Peyer's patch (tissue), 4 donors: ENCODE measurements at places on chromosomes 4 and X.
A peak's percentile ranks its signal among the peaks of the same experiment; 100 is the strongest.

GRCh38 chr4:138919094-138919936 lies 96.3 kb upstream of the NOCT start:
- H3K36me3 ChIP-seq, result no peaks in the 10 kb centered on the region
- H3K27me3 ChIP-seq, result no peaks in the 10 kb centered on the region
- no peak overlapping the region for H3K4me3 ChIP-seq
- H3K4me1 ChIP-seq, result no peaks in the 10 kb centered on the region
- no peak for DNase-seq
- no peak overlapping the region for H3K27ac ChIP-seq

DNA sequence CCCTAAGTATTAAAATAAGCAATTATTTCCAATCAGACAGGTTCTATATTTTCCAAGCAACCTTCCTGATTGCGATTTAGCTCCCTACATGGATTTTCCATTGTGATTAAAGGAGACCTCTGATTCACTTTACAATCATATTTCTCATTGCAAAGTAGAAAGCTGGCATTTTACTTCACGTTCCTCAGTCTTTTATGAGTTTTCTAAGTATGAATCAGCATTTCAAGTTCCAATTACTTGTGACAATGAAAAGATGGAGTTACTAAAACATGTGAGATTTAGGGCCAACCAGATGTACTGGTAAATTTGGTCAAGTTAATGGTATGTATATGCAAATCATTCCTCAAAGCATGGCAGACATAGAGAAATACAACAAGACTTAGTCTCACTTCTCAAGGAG lies 206.2 kb downstream of the KCNIP4 start:
- no peaks in the 10 kb centered on the region for H3K27me3 ChIP-seq
- H3K27ac ChIP-seq, result no peak overlapping the region
- no peaks in the 10 kb centered on the region for H3K36me3 ChIP-seq
- no peak for DNase-seq
- no peaks in the 10 kb centered on the region for H3K4me1 ChIP-seq

DNA sequence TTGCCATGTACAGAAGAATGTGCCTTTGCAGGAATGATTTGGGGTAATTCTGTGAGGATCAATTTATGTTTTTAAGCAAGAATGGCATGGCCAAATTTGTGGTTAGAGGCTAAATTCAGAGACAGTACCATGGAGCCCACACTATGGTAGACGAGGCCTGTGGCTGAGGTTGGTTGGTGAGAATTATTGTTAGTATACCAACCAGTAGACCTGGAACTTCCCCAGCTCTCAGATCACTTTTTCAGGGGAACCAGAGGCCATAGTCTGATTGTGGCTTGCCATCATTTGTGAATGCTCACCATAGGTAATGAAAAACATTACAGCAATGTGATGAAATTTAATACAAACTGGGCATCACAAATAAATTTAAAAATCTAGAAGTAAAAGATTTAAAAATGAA lies 56.3 kb downstream of the SHISA3 start:
- no peaks in the 10 kb centered on the region for H3K27me3 ChIP-seq
- H3K4me3 ChIP-seq, result no peak overlapping the region
- no peak overlapping the region for H3K27ac ChIP-seq
- H3K36me3 ChIP-seq, result peaks cover 10% of the 10 kb centered on the region

DNA sequence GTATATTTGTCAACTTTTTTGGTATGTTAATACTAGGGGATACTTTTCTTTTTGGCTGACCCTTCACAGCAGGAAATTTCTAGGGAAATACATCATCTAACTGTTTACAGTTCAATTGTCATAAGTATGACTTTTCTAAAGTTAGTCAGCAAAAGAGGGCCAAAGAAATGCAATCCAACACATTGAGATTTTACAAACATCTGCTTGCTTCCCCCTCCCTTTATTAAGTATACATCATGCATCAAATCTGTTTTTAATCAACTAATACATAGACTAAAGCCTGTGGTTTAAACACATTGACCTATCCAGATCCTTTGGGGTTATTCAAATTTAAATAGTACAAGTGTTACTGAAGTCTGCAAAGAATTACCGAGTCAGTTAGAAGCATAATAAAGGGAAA lies 93.9 kb downstream of the MID1 start:
- no peak overlapping the region for H3K4me3 ChIP-seq
- no peaks in the 10 kb centered on the region for H3K36me3 ChIP-seq
- H3K4me1 ChIP-seq, result no peaks in the 10 kb centered on the region
- DNase-seq, result no peak
- no peaks in the 10 kb centered on the region for H3K27me3 ChIP-seq

DNA sequence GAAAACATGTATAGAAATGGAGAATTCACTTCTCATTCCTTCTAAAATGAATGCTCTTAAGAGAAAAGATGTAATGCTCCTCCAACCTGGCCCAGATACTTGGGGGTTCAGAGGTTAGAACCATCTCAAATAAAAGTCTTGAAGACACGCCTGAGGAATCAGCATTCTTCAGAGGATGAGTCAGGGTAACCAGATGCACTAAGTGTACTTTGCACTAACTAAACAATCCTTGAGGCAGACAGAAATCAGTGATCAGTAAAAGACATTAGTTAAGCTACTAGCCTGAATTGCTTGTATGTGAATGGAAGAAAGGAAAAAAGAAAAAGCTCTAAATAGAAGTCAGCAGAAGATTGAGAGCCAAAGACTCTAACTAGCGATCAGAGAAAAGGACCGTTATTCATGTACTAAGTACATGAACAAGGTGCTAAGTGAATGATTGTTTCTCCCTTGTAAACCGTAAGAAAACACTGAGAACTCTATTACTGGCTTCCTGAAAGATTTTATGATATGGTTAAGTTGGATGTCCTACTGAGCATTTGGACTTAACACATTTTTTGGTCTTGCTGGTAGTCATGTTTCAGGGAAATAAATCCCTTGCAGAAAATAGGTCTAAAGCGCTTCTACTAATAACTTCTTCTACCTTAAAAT lies 738.3 kb downstream of the STPG2 start:
- no peak for DNase-seq
- no peak overlapping the region for H3K27ac ChIP-seq
- H3K36me3 ChIP-seq, result no peaks in the 10 kb centered on the region
- no peaks in the 10 kb centered on the region for H3K27me3 ChIP-seq
- H3K4me1 ChIP-seq, result no peaks in the 10 kb centered on the region
- H3K4me3 ChIP-seq, result no peak overlapping the region

DNA sequence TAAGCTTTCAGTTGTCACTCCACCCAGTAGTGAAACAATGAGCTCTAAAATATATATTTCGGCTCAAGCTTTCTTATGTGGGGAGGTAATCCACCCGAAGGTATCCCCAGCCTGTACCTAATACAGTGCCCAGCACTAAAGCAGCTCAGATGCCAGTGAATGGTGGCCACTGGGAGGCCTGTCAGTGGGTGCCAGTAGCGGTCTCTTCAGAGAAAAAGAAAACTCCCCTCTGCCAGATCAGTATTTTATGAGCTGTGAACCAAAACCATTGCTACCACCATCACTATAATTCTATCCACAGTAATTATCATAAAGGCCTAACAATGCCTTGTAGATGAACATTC lies 835 bp upstream of the NFKB1 start:
- H3K27me3 ChIP-seq, result no peaks in the 10 kb centered on the region
- no peaks in the 10 kb centered on the region for H3K36me3 ChIP-seq
- peak overlapping the region; percentile 83 for H3K4me3 ChIP-seq
- peaks cover 3% of the 10 kb centered on the region for H3K4me1 ChIP-seq
- H3K27ac ChIP-seq, result peak overlapping the region; percentile 99

GRCh38 chrX:37470711-37471110 lies 100.8 kb upstream of the LANCL3 start:
- H3K27me3 ChIP-seq, result no peaks in the 10 kb centered on the region
- H3K27ac ChIP-seq, result no peak overlapping the region
- no peaks in the 10 kb centered on the region for H3K36me3 ChIP-seq
- no peaks in the 10 kb centered on the region for H3K4me1 ChIP-seq
- DNase-seq, result no peak

- no peaks in the 10 kb centered on the region for H3K4me1 ChIP-seq
- no peaks in the 10 kb centered on the region for H3K36me3 ChIP-seq
- no peaks in the 10 kb centered on the region for H3K27me3 ChIP-seq
- no peak overlapping the region for H3K4me3 ChIP-seq
Observed at GRCh38 chr4:137608085-137608484, 75.8 kb upstream of the PCDH18 start.

GRCh38 chrX:31258166-31258565 lies 186.3 kb upstream of the FTHL17 start:
- no peak overlapping the region for H3K4me3 ChIP-seq
- no peak for DNase-seq
- H3K27ac ChIP-seq, result no peak overlapping the region
- H3K27me3 ChIP-seq, result no peaks in the 10 kb centered on the region
- H3K36me3 ChIP-seq, result no peaks in the 10 kb centered on the region

GRCh38 chrX:142251202-142251601 lies 46.1 kb upstream of the MAGEC2 start:
- no peaks in the 10 kb centered on the region for H3K36me3 ChIP-seq
- DNase-seq, result no peak
- H3K4me3 ChIP-seq, result no peak overlapping the region
- H3K27me3 ChIP-seq, result no peaks in the 10 kb centered on the region
- no peak overlapping the region for H3K27ac ChIP-seq

DNA sequence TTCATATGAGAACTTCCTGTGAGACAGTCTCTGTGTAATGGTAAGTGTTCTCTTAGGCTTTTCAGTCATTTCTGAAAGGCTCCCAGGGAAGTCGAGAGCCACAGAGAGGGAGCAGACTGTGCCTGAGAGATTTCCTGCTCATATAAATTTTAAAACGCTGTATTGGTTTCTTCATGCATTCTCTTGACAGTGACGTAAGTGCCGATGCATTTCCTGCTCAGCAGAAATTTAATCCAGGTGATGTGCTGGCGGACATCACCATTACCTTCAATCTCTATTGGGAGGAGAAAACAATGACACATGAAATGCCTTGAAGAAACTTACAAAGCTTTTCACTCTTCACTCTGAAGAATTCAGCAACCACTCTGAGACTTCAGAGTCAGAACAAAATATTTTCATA lies 383.6 kb downstream of the BMPR1B start:
- H3K4me1 ChIP-seq, result no peaks in the 10 kb centered on the region
- H3K27ac ChIP-seq, result no peak overlapping the region
- no peak overlapping the region for H3K4me3 ChIP-seq

GRCh38 chrX:132940727-132941327 lies 17.6 kb downstream of the HS6ST2 start:
- H3K4me3 ChIP-seq, result no peak overlapping the region
- no peak overlapping the region for H3K27ac ChIP-seq
- no peaks in the 10 kb centered on the region for H3K27me3 ChIP-seq

DNA sequence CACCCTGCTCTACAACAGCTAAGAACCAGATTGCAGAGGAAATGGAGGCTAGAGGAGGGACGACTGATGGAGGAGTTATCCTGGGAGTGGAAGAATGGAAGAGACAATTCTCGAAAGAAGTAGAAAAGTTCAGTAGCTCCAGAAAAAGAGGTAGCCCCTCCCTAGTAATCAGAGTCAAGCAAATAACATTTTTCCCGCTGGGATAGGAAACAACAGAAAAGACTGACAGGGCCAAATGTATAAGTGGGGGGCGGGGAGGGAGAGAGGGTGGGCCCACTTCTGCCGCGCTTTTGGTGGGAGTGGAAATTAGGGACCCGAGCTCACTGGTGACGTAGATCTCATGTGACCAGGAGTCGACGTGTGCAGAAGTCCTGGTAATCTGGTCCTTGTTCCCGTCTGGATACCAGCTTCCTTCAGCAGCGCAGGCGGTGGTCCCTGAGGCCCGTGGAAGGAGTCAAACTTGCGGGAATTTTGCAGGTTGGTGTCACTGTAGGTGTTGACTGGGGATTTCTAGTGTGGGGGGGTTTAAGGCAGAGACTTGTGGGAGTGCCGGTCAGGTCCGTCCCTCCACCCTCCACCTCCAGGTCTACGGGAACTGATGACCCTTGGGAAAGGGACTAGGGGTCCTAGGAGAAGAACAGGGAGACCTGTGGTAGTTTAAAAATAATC lies at the start of gene TCEAL9:
Gene TCEAL9, plus strand, starts transcription at position 377 of the 669 bp plus-strand sequence. CDS start 1,179 bp downstream, outside the sequence.
- H3K4me1 ChIP-seq, result no peaks in the 10 kb centered on the region
- peak within 1 kb of the TSS; percentile 67 for H3K27ac ChIP-seq
- DNase-seq, result peak; percentile 59
- H3K27me3 ChIP-seq, result no peaks in the 10 kb centered on the region
- no peaks in the 10 kb centered on the region for H3K36me3 ChIP-seq

DNA sequence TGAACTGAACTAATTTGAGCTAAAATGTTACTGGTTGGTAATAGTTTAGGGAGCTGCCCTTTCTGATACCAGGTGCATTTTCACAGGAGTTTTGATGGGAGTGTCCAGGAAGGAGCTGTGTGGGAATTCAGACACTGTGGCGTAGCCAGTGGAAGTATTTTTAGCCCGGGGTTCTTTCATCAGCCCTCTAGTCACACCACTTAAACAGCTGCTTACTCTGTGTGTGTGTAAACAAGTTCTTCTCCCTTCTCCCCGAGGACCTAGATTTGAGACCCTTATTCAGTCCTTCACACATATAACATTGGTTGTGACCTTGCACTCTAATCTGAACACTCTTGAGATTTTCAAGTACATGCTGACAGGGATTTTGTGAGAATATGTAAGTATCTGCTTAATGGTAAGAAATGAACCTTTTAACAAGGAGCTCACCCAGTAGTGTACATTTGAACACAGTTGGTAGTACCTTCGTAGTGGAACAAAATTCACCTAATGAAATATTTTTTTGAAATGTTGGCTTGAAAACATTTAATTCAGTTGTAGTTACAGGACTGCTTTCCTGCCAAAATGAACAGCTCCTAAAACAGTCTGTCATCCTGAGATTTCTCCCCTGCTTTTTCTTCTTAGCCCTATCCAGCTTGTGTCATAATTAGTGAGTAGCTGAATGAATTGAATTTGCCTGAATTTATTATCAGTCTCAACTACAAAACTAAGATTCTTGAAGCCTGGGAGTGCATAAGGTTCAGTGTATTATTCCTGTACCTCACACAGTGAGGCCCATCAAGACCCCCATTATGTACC lies 61.8 kb downstream of the BMPR1B start:
- H3K4me3 ChIP-seq, result no peak overlapping the region
- DNase-seq, result no peak
- no peaks in the 10 kb centered on the region for H3K4me1 ChIP-seq
- no peak overlapping the region for H3K27ac ChIP-seq
- H3K36me3 ChIP-seq, result no peaks in the 10 kb centered on the region

GRCh38 chrX:29542152-29542551 lies 673.2 kb upstream of the MAGEB2 start:
- no peaks in the 10 kb centered on the region for H3K36me3 ChIP-seq
- no peak for DNase-seq
- no peaks in the 10 kb centered on the region for H3K4me1 ChIP-seq
- no peak overlapping the region for H3K4me3 ChIP-seq
- no peaks in the 10 kb centered on the region for H3K27me3 ChIP-seq
- no peak overlapping the region for H3K27ac ChIP-seq

DNA sequence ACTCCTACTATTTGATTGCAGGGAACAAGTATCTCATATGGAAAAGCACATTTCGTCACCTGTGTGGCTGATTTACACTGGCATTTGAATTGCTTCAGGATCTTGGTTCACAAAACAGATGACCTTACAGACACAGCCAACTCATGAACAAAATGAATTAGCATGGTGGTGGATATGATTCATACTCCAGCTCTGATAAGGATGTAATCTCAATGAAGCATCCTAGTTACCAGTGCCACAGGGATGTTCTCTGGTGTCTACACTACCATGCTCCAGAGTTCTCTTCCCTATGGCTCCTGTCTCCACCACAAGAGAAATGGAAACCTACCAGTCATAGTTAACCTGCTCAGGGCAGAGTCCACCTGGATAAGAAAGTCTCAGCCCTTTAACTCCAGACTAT lies 40.7 kb downstream of the TEC start:
- no peak for DNase-seq
- H3K4me3 ChIP-seq, result no peak overlapping the region

- H3K27ac ChIP-seq, result no peak overlapping the region
- H3K4me3 ChIP-seq, result no peak overlapping the region
- no peak for DNase-seq
- no peaks in the 10 kb centered on the region for H3K4me1 ChIP-seq
Observed at GRCh38 chr4:146143888-146144287, 31.6 kb upstream of the LSM6 start.
